Activated CD8-positive, alpha-beta T cell treated with anti-CD3 and anti-CD28 coated beads for 36 hours (primary cell): ENCODE measurements at places on chromosomes 12 and 14. TPM values are rescaled to one million over a fixed set of nuclear protein-coding genes. Genes with fewer than 3 reads are reported as not detected.

- H3K27me3 ChIP-seq = no peaks in the 10 kb centered on the region
- DNase-seq = no peak
- H3K27ac ChIP-seq = no peak overlapping the region
Observed at GRCh38 chr12:86052921-86053320, 178.8 kb downstream of the NTS start.

GRCh38 chr12:132603240-132604150 is 6.9 kb downstream of the LRCOL1 start:
- H3K4me3 ChIP-seq = no peak overlapping the region
- peaks cover 41% of the 10 kb centered on the region for H3K27me3 ChIP-seq
- no peak overlapping the region for H3K27ac ChIP-seq
- H3K36me3 ChIP-seq = no peaks in the 10 kb centered on the region
- no peak for DNase-seq

DNA sequence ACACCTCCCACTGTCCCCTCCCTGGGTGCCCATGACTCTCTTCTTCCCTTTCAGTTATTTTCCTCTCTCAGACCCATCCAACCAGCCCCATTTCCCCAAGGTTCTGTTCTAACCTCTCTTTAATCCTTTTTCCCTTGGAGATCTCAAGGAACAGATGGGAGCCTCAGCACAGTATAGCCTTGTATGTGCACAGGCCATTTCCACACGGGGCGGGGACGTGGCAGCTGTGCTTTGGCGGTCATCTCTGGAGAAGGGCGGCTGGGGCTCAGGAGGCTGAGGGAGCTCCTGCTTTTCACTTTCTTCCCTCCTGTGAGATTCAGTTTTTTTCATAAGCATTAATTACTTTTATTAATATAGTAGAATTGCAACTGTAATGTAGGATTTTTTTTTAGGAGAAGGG is 212.2 kb downstream of the ZFP36L1 start:
- no peaks in the 10 kb centered on the region for H3K27me3 ChIP-seq
- H3K27ac ChIP-seq = no peak overlapping the region

DNA sequence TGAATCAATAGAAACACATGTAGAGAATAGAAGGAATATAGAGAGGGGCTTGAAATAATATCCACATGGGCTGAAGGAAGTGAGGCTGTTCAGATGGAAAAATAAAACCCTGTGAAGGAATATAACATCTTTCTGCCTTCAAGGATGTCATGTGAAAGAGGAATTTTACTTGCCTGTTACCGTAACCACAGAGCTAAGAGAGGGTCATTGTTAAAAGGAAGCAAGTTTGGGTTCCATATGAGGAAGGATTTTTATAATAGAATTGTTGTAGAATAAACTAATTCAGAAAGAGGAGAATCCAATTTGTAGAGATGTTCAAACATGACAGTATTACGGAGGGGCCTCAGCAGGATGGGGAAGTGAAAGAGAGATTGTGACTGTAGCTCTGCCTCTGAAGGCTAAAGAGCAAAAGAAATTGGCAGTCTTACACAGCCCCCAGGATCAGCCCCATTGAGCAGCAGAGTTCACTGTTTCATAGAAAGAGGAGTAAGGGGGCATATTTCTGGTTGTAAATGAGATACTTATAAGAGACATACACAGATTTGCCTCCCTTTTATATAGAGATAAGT is 41.8 kb upstream of the PTPRR start:
- H3K27me3 ChIP-seq = no peaks in the 10 kb centered on the region
- no peak overlapping the region for H3K27ac ChIP-seq
- no peak for DNase-seq
- no peaks in the 10 kb centered on the region for H3K4me1 ChIP-seq
- H3K4me3 ChIP-seq = no peak overlapping the region
- H3K36me3 ChIP-seq = no peaks in the 10 kb centered on the region

- no peak overlapping the region for H3K27ac ChIP-seq
- H3K4me1 ChIP-seq = peaks cover 12% of the 10 kb centered on the region
- no peak for DNase-seq
- H3K27me3 ChIP-seq = no peaks in the 10 kb centered on the region
- no peaks in the 10 kb centered on the region for H3K36me3 ChIP-seq
Observed at GRCh38 chr14:97388408-97388807, 591.2 kb downstream of the VRK1 start.

Gene LRRC10
- not detected for total RNA-seq

GRCh38 chr12:70744178-70744577 is 106.9 kb upstream of the PTPRB start:
- H3K4me3 ChIP-seq = no peak overlapping the region
- H3K27ac ChIP-seq = no peak overlapping the region
- no peaks in the 10 kb centered on the region for H3K4me1 ChIP-seq
- no peaks in the 10 kb centered on the region for H3K36me3 ChIP-seq

- peaks cover 41% of the 10 kb centered on the region for H3K36me3 ChIP-seq
- peaks cover 48% of the 10 kb centered on the region for H3K4me1 ChIP-seq
- DNase-seq = peak; percentile 71
- no peak overlapping the region for H3K4me3 ChIP-seq
Observed at GRCh38 chr12:6336889-6337853, 4.7 kb downstream of the TNFRSF1A start.

- no peak for DNase-seq
- no peak overlapping the region for H3K27ac ChIP-seq
- no peak overlapping the region for H3K4me3 ChIP-seq
- no peaks in the 10 kb centered on the region for H3K4me1 ChIP-seq
Observed at GRCh38 chr14:19878029-19878642, 3.2 kb downstream of the OR4K2 start.

GRCh38 chr12:91774434-91774921 is 371.2 kb downstream of the BTG1 start:
- no peak overlapping the region for H3K4me3 ChIP-seq
- H3K4me1 ChIP-seq = peaks cover 31% of the 10 kb centered on the region
- H3K27ac ChIP-seq = no peak overlapping the region
- no peak for DNase-seq
- no peaks in the 10 kb centered on the region for H3K36me3 ChIP-seq
- no peaks in the 10 kb centered on the region for H3K27me3 ChIP-seq
